ENCODE measurements at places on chromosomes 13 and 19. TPM values are rescaled to one million over a fixed set of nuclear protein-coding genes. Genes with fewer than 3 reads are reported as not detected.

DNA sequence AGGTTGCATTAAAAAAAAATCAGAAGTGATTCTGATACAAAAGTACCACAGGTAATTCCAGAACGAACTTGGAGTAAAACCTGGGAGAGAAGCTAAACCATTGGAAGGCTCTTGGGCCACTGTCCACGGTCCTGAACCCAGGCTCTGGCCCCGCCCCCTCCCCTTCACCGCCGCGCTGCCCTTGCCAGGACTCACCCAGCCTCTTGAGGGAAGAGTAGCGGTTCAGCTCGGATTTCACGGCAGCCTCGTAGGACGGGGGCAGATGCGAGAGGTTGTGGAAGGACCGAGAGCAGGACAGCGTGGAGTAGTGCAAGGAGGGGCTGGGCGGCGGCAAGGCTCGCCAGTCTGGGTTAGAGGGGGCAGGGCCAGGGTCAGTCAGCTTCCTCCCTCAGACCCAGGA, 5.7 kb downstream of the SHISA7 start:
- DNase-seq = peak; percentile 40

DNA sequence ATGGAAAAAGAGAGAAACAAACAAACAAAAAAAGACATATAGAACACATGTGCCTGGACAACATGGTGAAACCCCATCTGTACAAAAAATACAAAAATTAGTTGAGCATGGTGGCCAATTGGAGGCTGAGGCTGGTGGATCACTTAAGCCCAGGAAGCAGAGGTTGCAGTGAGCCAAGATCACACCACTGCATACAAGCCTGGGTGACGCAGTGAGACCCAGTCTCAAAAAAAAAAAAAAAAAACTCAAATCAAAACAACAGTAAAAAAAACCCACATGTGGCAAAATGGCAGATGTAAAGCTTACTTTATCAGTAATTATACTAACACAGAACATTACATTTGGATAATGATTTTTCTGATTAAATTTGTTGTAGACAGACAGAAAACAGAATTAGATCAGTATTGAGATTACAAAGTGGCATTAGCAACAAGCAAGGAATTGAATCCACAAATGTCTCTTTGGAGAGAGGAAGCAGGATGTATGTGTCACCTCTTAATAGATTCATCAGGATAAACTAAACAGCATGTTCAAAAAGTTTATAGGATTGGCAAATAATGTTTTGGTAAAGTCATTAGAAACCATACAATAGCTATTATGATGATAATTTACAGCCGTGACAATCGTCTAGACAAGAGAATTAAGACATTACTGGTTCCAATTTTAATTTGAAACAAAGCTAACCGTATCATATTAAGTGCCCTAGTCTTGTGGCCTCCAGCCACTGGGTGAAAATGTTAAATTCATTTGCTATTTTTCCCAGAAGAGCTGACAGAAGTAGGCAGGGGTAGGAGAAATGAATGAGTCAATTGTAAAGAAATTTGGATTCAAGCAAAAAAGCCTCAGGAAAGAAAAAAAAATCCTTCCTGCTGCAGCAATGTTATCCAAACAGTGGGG, 206.0 kb downstream of the FGF14 start:
- DNase-seq = no peak

GRCh38 chr13:24276306-24276705, 33.1 kb upstream of the C1QTNF9 start:
- DNase-seq = no peak

GRCh38 chr13:65111223-65111622, 2118.9 kb downstream of the PCDH9 start:
- DNase-seq = no peak

- no peak for DNase-seq
These were observed 6.3 kb downstream of the SPINT2 start for GRCh38 chr19:38270587-38271167.

GRCh38 chr19:7440188-7440975, 48.5 kb downstream of the PEX11G start:
- no peak for DNase-seq

DNA sequence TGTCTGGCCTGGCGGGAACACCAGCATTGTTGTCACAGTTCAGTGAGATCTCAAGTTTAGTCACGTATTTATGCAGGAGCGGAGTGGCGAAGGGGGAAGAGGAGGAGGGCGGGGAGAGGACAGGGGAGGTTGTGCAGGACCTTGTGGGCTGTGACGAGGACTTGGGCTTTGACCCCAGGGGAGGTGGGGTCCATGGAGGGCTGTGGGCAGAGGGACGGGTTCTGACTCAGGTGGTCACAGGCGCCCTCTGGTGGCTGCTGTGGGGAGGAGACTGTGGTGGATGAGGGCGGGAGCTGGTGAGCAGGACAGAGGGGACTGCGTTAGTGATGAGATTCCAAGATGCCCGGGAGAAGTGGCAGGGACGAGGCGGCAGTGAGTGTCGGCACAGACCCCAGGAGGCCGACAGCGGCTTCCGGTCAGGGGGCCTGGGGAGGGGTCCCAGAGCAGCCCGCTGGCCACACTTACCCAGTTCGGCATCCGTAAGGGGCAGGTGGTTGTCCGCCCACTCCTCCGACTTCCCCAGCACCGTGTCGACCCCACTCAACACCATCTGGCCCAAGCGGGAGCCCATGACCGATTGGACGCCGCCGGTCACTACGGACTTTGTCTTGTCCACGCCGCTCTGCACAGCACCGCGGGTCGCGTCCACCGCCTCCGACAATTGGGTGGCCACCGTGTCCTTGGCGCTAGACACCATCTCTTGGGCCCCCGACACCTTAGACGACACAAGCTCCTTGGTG, 15.7 kb downstream of the PLIN3 start:
- DNase-seq = no peak

- no peak for DNase-seq
These were observed 141.1 kb downstream of the GPC5 start for GRCh38 chr13:91539286-91540157.

DNA sequence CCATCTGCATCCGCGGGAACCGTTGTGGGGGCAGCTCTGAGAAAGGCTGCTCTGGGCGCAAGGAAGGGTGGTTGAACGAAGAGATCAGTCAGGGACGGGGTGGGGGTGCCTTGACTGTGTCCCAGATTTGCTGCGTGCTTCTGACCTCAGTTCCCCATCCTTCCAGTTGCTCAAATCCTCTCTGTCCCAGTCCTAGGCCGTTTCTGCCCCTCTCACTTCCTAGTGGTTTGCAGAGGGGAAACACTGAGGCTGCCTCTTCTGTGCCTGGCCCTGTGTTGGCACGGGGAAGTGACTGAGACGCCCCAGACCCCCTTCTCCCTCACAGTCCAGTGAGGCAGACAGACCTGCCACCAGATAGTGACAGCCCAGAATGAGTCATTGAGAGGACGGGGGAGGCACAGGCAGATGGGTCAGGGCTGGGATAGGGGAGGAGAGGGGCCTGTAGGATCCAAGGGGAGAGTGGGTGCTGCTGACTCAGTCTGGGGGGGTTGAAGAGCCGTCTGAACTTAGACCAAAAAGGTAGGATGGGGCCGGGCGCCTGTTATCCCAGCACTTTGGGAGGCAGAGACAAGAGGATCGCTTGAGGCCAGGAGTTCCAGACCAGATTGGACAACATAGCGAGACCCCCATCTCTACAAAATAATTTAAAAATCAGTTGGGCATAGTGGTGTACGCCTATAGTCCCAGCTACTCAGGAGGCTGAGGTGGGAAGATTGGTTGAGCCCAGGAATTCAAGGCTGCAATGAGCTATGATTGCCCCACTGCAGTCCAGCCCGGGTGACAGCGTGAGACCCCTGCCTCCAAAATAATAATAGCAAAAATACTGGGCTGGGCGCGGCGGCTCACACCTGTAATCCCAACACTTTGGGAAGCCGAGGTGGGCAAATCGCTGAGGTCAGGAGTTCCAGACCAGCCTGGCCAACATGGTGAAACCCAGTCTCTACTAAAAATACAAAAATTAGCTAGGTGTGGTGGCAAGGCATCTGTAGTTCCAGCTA, 26.5 kb downstream of the NUMBL start:
- no peak for DNase-seq

GRCh38 chr19:29014857-29015436, 198.0 kb downstream of the UQCRFS1 start:
- DNase-seq = no peak

DNA sequence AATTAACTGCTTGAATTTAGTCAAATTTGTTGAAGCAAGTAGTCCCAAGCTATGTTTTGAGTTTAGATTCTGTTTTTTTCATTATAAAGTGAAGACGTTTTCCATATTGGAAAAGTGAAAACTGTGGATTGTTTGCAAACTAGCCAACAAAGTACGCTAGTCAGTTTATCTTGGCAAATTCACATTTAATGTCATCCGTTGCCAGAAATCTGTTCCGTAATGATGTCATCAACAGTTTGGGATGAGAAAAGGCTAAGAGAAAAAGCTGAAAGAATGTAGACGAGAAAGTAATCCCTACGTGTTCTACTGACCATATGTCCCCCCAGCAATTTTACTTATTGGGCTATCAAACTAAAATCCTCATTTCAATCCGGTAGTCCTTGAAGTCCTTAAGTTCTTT, 419.6 kb downstream of the GPC6 start:
- DNase-seq = no peak

DNA sequence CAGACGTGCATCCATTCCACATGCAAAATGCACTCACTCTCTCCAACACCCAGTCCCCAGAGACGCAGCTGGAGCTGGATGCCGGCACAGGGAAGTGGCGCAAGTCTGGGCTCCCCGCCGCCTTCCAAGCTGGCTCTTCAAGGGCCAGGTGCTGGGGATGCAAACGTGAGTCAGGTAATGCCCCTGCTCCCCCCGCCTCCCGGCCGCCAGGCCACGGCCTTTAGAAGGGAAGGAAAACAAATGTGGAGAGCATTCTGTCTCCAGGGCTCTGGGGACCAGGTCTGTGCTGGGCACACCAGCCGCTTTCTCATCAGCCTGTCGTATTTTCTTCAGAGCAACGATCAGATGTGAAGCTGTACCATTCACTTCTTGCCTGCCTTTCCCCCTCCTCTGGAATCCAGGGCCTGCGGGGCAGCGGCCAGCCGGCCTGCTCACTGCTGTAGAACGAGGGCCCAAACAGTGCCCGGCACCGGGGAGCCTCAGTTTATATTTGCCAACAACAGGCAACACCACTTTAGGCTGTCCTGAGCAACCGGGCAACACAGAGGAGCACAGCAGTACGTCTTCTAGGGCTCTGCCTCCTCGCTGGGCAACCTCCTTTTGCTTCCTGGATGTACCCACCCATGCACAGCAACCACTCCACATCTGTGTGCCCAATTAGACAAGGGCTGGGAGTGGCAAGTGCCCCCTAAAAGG, 3.8 kb downstream of the RAB20 start:
- DNase-seq = no peak

- DNase-seq = no peak
These were observed 73.7 kb upstream of the LRCH1 start for GRCh38 chr13:46479283-46479682.

DNA sequence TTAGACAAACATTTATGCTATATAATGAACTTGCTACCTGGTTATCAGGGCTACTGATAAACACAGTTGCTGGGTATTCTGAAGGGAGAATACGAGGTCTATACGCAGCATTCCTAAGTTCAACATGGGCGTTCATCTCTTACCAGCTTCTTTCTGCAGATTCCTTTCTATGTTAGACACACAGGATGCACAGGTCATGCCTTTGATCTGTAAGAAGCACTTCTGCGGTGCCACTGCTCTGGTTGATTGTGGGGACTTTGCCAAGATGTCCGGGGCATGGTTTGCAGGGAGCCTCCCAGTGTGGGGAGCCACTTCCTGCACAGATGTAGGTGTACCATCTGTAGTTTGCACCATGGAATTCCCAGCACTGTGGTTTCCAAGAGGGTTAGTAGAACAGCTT, 40.9 kb downstream of the ATP7B start:
- DNase-seq = no peak

DNA sequence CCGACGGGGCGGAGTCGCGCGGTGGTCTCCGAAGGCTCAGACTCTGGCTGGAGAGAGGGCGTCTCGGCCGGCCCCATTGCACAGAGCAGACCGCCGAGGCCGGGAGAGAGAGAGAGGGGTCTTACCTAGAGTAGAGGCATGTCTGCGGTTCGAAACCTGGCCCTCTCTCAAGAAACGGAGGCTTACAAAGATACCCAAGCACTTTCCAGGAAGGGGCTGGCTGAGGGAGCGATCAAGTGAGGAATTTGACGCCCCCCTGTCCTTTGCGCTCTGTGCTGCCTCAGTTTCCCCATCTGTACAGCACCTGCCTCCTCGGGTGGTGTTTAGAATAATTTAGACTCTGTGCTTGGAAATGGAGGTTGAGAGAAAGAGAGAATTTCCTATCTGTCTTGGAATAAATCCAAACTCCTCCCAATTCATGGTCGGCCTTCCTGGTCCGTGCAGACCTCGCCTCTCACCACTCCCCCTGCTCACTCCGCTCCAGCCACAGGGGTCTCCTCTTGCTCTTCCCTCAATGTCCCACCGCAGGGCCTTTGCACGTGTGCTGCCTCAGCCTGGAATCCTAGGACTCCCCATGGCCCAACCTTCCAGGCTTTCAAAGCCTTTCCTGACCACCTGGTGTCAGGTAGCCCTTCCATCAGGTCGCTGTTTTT, 658 bp upstream of the ISOC2 start:
- no peak for DNase-seq

DNA sequence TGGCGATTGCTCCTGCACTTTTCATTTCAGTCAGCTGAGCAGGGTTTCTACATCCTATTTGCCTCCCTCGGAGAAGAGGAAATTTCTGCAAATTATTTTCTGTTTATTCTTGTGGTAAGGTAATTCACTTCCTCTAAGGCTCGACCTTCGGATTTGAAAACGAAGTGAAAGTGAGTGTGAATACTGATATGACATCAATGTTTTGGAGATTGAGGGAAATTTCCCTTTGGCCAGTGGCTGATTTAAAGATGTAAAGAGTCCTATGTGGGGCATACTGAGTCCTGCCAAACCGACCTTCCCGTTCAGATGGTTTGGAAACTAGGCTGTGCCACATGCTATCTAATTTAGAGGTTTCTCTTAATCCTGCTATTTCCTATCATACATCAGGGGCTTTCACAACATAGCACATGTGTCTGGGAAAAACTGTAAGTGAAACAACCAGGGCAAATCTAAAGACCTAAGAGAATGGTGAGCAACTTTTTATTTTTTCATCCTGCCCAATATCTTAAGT, 112.3 kb downstream of the POSTN start:
- DNase-seq = no peak

DNA sequence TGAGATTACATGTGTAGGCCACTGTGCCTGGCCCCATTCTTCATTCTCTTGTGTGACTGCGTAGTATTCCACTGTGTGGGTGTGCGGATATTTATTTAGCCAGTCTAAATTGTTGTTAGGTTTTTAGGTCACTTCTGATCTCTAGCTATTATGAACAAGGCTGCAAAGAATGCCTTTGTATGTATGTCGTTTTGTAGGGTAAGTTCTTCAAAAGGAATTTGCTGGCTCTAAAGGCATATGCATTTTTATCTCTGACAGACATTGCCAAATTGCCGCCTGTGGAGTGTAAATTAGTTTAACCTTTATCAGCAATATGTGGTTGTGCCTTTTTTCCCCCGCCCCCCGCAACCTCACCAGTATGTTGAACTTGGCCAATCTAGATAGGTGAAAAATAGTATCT, 30.3 kb upstream of the EHD2 start:
- DNase-seq = no peak

- DNase-seq = no peak
These were observed 1.6 kb upstream of the FCGBP start for GRCh38 chr19:39936020-39936419.

CGB8 gene
- 0.34 TPM for total RNA-seq

KLK2 gene
- total RNA-seq = not detected

DOCK6 gene
- total RNA-seq = 82.4 TPM

SERPINE3 gene
- total RNA-seq = not detected

PLVAP gene
- 0.47 TPM for total RNA-seq

SKA3 gene
- total RNA-seq = 43.3 TPM

UQCR11 gene
- total RNA-seq = 303 TPM

ANKRD24 gene
- total RNA-seq = 1.7 TPM

ICAM5 gene
- 53.9 TPM for total RNA-seq

FGF22 gene
- 1.5 TPM for total RNA-seq

Measured in HCT116 (cell line).